ENCODE measurements at places on chromosomes 6 and 20.

- DNase-seq: no peak
Observed at GRCh38 chr6:45532721-45533210, 155.0 kb upstream of the SUPT3H start.

GRCh38 chr6:12007473-12007872 is 4.6 kb upstream of the HIVEP1 start:
- DNase-seq: no peak

- DNase-seq: no peak
Observed at GRCh38 chr20:44700306-44700705, 14.9 kb upstream of the CCN5 start.

DNA sequence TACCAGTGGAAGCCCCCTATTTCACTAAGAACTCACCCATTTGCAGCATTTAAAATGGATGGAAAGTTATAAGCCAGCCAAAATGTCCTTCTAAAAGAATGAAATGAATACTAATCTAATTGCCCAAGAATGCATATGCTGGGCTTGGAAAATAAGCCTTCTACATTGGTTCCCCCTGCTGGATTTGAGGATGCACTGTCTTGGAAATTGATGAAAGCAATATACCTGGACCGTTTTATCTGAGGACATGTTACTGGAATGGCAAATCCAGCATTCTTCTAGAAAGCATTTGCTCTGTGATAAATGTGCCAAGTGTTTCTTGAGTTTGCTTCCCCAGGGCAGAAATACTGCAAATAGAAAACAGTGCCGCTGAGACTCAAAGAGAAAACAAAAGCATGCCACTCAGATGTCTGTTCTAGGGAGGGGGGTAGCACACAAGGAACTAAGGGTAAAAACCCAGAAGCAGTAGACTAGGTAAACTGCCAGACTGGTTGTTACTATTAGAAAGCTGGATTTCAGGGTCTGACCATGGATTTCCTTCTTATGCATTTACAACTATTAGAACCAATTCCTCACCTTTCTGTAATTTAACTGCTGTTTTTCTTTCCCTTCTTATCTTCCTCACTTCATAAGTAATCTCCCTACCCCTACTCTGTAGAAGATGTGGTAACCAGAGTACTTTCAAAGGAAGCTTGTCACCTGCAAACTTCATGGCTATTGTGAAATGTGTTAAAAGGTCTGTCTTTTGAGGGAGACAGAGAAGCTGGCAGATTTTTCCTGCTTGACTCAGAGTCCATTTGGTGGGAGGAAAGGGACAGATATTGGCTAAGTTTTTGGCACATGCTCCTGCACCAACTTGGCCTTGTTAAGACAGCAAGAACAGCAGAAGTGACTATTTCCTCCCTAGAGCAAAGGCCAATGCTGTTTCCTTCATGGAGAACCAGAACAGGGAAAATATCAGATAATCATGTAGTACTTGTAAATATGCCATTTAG is 642.6 kb downstream of the KIF16B start:
- no peak for DNase-seq

- DNase-seq: no peak
Observed at GRCh38 chr6:119132261-119132981, 54.0 kb upstream of the FAM184A start.

GRCh38 chr6:119137194-119138072 is 59.0 kb upstream of the FAM184A start:
- DNase-seq: no peak

GRCh38 chr6:163199371-163199770 is 215.1 kb upstream of the QKI start:
- DNase-seq: no peak

GRCh38 chr6:144410059-144410458 is 124.9 kb downstream of the UTRN start:
- DNase-seq: no peak

DNA sequence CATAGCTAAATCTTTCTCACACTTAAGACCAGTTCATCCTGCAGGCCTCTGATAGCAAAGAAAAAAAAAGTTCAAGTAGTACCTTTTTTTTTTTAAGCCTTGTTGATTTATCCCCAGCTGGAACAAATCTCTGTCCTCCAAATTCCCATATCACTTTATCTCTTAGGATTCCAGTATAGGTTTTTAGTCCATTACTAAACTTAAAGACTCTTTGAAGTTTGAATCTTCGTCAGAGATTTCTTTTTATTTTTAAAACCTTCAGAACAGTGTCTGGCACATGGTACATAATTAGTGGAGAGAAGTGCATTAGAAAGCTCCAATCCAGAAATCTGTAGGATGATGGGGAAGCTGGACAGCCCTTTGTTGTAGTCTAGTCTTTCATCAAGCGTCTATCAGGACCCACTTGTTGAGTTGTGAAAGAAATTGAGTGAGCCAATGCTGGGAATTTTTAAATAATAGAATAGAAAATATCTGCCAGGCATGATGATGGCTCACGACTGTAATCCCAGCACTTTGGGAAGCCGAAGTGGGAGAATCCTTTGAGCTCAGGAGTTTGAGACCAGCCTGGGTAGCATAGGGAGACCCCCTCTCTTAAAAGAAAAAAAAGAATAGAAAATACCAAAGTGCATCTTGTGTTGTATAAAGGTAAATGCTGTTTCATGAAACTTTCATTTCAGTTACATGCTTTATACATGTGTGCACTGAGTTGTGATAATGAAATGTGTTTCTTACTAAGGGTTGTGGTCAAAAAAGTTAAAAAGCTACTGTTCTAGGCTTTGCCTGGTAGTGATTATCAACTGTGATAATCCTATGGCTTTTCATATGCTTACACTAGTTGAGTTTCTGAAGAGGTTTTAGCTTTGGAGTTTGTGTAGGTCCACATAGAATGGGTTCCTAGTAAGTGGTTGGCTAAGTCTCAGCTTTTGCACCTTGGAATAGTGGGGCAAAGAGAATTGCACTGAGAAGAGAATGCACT is 3.2 kb downstream of the NFYA start:
- DNase-seq: no peak

DNA sequence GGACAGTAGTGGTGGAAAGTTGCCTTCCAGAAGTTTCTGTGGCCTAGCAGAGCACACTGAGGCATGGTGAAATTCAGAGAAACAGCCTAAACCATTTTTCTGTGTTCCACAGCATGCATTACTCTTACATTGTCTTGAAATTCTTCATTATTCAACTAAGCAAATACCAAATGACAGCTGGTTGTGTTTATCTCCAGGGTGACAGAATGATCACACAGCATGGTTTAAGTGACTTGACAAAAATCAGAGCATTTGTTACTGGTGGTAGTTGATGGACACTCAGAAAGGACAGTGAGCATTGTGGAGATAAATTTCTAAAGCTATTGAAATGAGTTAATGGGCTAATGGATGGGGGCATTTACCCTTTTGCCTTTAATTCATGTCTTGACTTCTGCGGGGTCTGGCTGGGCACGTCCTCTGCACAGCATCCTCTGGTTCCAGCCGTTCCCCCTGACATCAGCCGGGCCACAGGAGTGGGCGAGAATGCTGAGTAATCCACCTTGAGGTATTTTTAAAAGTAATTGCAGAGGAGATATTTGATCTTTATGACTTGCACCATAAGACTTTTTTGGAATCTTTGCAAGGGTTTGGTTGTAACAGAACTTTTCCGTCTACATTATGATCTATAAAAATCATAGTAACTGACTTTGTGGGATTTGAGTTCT is 78.9 kb upstream of the SCP2D1 start:
- no peak for DNase-seq

GRCh38 chr6:27777126-27777525 is 135.1 kb downstream of the OR2B2 start:
- no peak for DNase-seq

DNA sequence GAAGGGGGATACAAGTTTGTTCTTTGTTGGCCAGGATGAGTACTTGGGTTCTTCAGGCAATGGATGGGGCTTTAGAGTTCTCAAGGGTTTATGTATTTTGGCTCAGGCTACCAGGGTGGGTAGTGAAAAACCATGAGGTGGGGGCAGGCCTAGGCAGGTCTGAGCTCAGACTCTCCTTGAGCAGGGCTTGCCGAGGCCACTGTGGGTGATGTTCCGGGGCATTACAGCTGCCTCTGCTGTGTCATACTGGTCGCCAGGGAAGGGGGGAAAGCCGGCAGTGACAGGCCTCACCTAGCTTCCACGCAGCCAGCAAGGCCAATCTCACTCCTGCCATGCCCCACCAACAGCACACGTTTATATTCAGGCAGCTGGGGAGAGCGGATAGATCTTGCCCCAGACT is 79.6 kb downstream of the BCKDHB start:
- no peak for DNase-seq

- no peak for DNase-seq
Observed at GRCh38 chr20:23022849-23023248, 12.3 kb upstream of the SSTR4 start.

GRCh38 chr6:150536835-150537234 is 62.9 kb upstream of the PLEKHG1 start:
- no peak for DNase-seq

- no peak for DNase-seq
Observed at GRCh38 chr20:53948383-53949318, 121.7 kb downstream of the BCAS1 start.

- DNase-seq: peak; percentile 87
Observed at GRCh38 chr6:1604158-1605003, 5.3 kb upstream of the FOXC1 start.

- no peak for DNase-seq
Observed at GRCh38 chr6:150857062-150857944, 8.2 kb upstream of the MTHFD1L start.

DNA sequence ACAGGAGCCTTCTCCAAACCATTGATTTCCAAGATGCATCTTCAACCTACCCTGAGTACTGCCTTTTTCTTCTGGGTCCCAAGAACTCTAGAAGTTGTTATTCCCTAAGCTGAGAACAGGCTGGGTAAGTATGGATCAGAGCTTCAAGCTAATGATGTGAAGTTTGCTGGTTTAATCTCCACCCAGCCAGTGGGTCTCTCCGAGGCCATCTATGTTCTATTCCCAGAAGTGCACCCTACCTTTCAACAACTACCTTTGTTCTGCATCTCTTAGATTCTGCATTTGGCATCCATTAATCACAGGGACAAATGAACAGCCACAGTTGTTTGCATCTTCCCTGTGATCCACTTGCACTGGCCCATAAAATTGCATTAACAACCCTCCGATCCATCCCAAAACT is 246.2 kb downstream of the HIVEP2 start:
- DNase-seq: no peak

- no peak for DNase-seq
Observed at GRCh38 chr6:108884211-108885059, 36.2 kb downstream of the ARMC2 start.

GRCh38 chr20:61789329-61789728 is 276.4 kb downstream of the TAF4 start:
- DNase-seq: no peak

GRCh38 chr6:155108070-155108820 is 113.1 kb downstream of the TIAM2 start:
- no peak for DNase-seq

GRCh38 chr6:168157272-168158212 is 78.5 kb upstream of the FRMD1 start:
- no peak for DNase-seq
